ENCODE measurements at places on chromosomes 4 and X.

GRCh38 chrX:10208953-10209352, 52.2 kb downstream of the CLCN4 start:
- no peak for DNase-seq

GRCh38 chr4:174628191-174628590, 105.9 kb upstream of the HPGD start:
- DNase-seq, result no peak

DNA sequence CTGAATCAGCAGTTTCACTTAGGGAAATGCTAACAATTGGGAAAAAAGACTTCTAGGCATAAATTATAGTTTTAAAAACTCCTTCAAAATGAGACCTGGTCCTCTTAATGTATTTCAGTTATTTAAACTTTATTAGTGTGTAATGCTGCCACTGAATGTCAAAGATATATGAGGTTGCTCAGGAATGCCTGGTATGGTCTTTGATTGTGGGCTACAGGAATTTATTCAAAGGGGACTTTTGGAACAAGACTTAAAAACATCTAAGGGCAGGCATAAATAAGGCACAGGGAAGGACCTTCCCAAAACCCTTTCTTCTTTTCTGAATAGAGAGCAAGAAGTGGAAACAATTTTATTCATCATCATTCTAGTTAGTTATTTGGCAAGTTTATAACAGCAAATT, 439.1 kb downstream of the TLL1 start:
- no peak for DNase-seq

- DNase-seq, result no peak
Measured at GRCh38 chr4:53614591-53614990, 23.3 kb upstream of the LNX1 start.

DNA sequence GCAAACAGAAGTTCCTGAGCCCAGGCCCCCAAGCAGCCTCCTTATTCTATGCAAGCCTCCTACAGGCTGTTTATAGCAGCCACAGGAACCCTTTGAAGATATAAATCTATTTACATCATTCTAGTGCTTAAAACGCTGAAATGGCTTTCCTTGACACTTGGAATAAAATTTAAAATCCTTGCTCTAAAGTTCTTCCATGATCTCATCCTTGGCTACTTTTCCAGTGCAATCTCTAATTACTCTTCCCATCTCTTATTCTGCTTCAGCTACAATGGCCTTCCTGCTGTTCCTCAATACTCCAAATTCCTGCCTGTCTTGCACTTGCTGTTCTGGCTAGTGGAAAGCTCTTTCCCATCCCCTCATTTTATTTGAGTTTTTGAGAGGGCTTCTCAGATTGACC, 634.2 kb upstream of the NR3C2 start:
- no peak for DNase-seq

DNA sequence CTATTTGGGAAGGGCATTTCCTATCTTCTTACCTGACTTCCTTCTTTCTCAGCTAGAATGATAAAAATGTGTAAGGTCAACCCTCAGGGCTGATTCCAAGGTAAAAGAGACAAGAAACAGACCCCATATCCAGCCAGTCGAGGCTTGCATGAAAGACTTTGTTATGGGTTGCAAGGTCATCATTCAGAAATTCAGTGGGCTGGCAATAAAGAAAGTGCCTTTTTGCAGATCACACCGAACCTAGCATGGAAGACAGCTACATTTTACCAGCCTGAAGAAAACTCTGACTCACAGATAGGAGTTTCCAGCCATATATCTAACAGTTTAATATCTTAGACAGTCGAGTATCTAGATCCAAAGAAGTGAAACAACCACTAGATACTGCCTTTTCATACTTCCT, 87.4 kb downstream of the PDGFC start:
- DNase-seq, result no peak

- DNase-seq, result no peak
Measured at GRCh38 chr4:164221631-164222030, 532.3 kb upstream of the SMIM31 start.

GRCh38 chr4:182937268-182938204, 20.4 kb upstream of the DCTD start:
- no peak for DNase-seq

DNA sequence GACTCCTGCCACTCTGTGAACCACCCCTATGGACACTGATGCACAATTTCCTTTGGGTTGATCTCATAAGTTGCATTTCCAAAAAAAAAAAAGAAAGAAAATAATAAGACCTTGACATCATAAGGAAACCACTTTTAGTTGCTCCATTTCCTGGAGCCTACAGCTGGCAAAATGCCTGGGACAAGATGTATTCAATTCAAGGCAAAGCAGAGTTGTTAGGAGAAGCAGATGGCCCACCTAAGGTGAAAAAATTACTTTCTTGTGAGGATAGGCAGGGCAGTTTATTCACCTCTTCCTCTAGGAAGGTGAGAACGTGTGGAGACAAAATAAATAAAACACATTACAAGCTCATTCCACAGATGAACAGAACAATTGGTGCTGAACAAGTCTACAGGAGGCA, 14.1 kb upstream of the SCRG1 start:
- DNase-seq, result no peak

- DNase-seq, result peak; percentile 11
Measured at GRCh38 chr4:173013232-173013930, 155.2 kb upstream of the GALNT7 start.

- DNase-seq, result peak; percentile 42
Measured at GRCh38 chr4:51843309-51844152, 578 bp downstream of the DCUN1D4 start.

Measured in HFFc6 (cell line).